HTR-8/SVneo (cell line): ENCODE measurements at places on chromosomes 3 and 15.
A peak's percentile ranks its signal among the peaks of the same experiment; 100 is the strongest.

DNA sequence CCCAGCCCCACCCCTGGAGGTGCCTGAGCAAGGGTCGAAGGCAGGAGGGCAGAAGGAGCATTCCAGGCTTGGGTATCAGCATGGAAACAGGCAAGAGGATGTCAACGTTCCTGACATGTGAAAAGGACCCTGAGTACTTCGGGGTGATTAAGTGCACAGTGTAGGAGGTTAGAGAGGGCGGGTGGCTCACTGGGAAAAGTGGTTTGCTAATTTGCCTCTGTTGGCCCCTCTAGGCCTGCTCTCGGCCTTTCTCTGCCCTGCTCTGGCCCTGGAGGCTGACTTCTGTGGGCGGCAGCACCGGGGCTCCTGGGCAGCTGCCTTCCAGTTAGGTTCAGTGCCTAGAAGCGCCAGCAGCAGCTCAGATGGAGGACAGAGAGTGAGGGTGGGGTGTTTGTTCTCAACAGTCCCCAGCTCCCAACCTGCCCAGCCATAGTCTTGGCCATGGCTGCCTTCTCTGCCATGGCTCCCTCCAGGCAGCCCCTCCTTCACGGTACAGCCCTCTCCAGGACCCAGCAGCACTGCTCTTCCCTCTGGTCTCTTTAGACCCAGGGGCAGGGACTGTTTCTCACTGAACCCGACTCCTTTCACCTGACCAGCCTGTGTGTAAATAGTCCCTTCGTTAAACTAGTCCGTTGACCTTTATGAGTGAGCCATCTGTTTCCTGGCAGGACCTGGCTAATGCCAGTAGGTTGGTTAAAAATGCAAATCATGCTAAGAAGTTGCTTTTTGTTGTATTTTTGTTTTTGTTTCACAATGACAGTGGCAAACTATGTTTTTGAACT, 107.1 kb upstream of the TPM1 start:
- DNase-seq: no peak

DNA sequence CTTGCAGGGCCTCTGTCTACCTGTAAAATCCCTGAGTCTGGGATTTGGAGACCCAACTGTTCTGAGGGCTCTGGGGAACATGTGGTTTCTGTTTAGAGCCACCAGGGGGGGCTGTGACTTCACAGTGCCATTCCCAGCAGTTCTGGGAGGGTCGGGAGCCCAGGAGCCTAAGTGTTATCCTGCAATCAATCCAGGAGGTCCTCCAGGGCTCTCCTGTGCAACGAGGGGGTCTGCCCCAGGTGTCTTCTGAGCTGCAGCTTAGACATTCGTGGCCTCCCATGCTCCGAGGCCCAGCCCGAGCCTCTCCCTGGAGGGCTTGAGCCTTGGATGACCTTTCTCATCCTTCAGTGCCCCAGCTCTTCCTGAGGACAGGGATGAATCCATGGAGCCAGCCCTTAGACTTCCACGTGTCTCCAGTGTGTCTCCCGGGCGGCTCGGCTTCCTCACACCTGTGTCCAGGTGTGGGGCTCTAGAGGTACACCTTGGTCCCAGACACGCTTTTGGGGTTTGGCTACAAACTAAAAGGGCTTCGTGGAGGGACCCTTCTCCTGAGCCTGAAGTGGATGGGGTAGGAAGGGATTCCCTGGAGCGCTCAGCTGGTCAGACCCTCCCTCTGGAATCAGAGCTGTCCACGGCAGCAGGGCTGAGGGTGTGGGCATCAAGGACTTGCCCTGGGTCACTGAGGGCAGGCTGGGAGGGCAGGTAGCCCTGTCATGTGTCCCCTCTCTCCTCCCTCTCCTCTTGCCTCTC, 20.3 kb upstream of the ABTB1 start:
- DNase-seq: peak; percentile 76

- DNase-seq: no peak
These were observed 10.3 kb downstream of the PKM start for GRCh38 chr15:72220687-72221086.

DNA sequence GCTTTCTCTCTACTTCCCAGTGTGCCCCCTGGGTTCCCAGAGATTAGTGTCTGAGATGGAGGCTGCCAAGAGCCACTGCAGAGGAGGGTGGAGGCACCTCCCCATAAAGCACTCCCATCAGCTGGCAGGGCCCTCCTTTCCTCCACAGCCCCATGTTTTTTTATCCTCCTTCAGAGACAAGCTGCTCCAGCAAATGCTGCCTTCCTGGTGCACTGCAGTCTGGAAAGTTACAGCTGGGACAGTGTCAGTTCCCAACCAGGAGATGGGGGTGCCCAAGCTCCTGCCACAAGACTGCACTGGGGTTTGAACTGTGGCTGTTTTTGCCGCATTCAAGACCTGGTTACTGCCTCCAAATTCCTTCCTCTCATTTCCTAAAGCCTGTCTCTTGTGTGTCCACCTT, 206.1 kb downstream of the CADPS start:
- no peak for DNase-seq

- no peak for DNase-seq
These were observed 460.2 kb downstream of the GBE1 start for GRCh38 chr3:81301230-81301629.
